ENCODE measurements at places on chromosomes 11 and 22.

GRCh38 chr11:11842421-11843008 is 743 bp downstream of the USP47 start:
- DNase-seq: peak; percentile 59

DNA sequence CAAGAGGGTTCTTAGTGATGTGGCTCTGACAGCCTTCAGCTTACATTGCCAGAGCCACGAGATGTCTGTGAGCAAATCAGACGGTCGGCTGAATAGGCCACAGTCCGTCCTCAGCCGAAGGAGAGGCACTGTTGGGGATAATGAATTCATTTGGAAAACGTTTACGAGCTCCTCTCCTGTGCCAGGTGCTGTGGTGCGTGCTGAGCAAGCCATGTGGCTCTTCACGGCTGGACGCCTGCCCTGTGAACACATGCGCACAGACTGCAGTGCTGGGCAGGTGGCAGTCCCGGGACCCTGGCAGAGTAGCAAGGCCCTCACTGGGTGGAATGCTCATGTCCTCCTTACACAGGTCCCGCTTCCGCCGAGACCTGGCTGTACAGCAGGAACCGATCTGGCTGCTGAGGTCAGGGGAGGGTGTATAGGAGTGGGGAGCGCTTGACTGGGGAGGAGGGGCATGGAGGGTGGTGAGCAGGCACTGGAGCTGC is 6.8 kb downstream of the TBC1D22A start:
- DNase-seq: peak; percentile 22

- no peak for DNase-seq
Measured at GRCh38 chr11:123507043-123507442, 77.0 kb downstream of the GRAMD1B start.

GRCh38 chr22:35410663-35411034 is 10.7 kb downstream of the MCM5 start:
- no peak for DNase-seq

DNA sequence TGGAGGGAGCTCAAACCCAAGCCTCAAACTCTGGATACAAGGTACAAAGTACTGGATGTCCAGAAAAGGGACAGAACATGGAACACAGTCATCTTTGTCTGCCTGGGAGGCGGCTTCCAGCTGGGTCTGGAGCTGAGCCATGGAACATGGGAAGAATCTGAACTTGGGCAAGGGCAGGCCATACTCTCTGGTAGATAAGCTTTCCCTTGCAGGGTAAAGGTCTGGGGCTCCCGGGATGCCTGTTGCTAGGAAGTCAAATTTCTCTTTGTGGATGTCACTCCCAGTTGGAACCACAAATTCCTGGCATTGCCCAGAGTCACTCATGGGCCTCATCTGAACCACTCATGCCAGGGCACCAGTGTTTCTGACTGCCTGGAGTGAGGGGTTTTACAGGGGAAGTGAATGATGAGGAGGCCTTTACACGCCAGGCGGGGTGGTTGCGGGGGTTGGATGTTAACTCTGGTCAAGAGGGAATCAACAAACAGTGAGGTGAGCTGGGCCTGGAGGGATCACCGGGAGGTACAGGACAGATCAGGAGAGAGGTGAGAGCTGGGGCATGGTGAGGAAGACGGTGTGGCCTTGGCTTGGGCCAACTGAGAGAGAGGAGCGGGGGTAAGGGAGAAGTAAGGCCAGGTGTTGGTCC is 5.7 kb downstream of the FTH1 start:
- DNase-seq: peak; percentile 87

DNA sequence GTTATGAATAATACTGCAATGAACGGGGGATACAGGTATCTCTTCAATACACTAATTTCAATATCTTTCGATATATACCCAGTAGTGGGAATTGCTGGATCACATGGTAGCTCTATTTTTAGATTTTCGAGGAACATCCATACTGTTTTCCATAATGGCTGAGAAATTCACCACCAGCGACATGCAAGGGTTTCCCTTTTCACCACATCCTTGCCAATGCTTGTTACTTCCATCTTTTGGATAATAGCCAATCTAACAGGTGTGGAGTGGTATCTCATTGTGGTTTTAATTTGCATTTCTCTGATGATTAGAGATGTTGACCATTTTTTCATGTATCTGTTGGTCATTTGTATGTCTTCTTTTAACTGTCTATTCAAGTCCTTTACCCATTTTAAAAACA is 5.9 kb downstream of the IL10RA start:
- no peak for DNase-seq

GRCh38 chr11:45658292-45658991 is 7.0 kb downstream of the CHST1 start:
- DNase-seq: peak; percentile 49

- DNase-seq: no peak
Measured at GRCh38 chr11:11697796-11698195, 76.0 kb upstream of the GALNT18 start.

GRCh38 chr11:1741741-1742140 is 8.7 kb downstream of the IFITM10 start:
- no peak for DNase-seq

GRCh38 chr22:39316440-39317083 is 2.9 kb downstream of the RPL3 start:
- DNase-seq: peak; percentile 78

- peak; percentile 21 for DNase-seq
Measured at GRCh38 chr22:50206599-50206998, 5.8 kb downstream of the SELENOO start.

DNA sequence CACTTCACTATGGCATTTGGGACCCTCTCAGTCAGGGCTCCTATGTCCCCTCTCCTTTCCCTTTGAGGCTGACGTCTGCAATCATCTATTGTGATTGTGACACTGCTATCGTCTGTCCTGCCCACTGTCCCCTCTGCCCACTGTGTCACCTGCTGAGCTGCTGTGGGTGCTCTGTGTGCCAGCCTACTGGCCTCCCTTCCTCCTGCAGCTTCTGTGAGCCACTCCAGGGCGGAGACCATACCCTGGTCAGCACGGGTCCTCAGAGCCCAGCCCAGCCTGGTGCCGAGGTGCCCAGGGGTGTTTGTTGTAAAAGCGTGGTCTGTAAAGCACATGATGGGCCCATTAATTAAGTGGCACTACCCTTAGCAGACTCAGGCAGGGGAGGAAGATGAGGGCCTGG is 29.4 kb downstream of the MPPED1 start:
- DNase-seq: no peak

DNA sequence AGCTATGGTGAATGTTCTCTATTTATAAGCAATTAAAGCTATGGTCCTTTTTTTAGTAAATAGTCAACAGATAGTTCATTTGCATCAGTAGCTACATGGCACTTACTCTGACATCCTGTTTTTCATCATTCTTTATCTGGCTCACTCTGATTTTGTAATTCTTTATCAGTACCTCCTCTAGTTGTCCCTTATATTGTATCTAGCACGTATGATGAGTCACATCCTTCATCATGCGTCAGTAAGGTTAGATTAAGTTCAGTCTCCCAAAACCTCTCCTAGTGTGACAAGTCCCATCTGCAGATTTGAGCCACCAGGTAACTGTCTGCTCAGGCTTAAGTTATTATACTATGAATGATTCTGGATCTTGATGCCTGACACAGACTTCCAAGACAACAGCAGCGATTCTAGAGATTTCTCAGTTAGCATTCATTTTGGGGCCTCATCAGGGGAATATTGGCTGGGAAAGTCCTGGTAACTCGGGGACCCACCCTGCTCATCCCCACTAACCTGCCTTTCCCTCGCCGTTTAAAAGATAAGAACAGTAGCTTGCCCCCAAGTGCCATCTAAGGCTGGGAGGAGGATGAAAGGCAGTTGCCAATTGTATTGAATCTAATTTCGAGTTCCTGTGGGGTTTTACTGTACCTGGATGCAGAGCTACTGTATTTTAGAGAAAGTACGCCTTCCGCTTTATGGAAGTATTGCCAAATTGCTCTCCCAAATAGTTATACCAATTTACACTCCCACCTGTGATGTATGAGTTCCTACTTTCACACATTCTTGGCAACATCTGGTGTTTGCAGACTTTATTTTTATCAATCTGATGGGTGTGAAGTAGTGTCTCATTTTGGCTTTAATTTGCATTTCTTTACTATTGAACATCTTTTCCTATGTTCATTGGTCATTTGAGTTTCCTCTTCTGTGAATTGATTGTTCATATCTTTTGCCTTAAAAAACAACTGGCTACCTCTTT is 55.9 kb downstream of the ZC3H12C start:
- DNase-seq: no peak

GRCh38 chr11:44596525-44597276 is 31.2 kb downstream of the CD82 start:
- DNase-seq: no peak

DNA sequence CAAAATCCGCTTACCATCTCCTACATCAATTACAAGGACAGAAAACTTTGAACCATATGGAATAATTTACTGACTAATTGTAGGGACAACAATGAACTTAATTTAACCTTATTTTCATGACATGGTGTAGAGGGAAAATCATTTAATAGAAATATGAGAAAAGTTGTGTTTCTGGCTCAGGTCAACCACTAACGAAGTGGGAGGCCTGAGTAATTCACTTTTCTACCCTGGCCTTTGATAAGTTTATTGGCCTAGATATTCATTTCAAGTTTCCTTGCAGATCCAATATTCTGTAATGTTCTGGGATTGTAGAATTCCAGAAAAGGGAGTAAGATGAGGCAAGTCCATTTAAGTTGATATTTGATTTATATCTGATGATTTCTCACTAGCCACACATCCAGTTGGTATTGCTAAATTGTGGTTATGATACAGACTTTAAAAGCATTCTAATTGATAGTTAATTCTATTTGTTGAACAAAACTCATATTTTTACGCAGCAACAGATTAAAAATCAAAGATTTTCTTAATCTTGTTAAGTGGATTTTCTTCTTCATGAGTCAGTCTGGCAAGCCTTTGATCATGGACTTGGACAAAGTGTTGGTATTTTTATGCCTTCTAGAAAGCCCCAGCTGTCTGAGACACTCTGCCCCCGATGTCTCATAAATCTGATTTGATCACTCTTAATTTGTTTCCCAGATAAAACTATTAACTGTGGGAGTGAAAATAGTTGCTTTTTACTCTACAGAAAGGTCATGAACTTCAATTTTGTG is 336.5 kb downstream of the TMEM135 start:
- no peak for DNase-seq

DNA sequence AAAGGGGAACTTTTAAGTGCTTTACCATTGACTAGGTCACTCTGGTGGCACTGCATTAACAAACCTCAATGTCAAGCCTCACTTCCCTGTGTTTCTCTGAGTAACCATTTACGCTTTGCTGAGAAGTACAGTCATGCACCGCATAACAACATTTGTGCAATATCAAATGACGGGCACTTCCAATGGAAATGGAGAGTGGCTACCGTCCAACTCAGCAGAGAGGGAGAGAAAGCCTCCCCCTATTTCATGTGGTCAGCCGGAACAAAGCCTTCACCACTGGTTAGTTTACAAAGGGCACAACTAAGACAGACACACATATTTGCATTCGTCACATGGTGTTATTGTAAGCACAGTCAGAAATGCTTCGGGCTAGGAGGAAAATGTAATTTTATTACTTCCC is 117.3 kb downstream of the RASSF10 start:
- no peak for DNase-seq

DNA sequence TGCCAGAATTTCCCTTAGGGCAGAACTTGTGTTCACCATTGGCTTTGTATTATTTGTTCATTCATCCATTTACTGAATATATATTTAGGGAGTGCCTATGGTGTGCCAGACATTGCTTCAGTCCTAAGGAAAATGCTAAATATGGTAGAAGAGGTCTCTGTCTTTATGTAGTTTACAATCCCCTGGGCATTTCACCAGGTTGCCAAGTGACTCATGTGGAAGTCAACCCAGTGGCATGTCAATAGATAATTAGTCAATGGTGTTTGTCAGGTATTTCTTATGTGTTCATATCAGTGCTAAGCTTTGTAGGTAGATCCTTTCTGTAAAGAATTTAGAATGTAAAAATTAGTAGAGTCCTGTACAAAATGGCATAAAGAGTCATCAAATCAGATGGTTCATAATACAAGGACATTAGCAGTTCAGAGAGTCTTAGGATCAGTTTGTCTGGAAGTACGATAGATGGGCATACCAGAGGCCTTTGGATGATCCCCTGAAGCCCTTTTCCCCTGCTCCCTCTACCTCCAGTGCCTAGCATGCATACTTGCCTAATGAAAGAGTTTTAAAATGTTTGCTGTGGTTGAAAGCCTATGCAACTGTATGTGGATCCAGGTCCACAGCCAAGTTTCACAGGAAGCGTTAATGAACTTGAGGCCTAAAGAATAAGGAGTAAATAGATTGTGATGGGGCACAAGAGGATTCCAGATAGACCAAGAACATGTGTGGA is 58.5 kb upstream of the SESN3 start:
- no peak for DNase-seq

DNA sequence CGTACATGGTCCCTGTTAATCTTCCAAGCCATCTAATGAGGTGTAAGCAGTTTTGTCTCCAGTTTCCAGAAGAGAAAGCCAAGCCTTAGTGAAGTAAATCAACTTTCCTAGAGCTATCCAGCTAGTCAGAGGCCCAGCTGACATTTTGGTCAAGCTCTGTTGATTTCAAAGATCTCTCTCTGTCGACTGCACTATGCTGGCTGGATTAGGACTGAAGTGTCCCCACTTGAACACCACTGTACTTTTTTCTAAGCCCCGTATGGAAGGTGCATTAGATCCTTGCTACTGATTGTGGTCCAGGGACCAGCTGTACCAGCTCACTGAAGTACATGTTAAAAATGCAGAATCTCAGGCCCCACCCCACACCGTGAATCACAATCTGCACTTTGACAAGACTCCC is 176.5 kb upstream of the NAV2 start:
- no peak for DNase-seq

DNA sequence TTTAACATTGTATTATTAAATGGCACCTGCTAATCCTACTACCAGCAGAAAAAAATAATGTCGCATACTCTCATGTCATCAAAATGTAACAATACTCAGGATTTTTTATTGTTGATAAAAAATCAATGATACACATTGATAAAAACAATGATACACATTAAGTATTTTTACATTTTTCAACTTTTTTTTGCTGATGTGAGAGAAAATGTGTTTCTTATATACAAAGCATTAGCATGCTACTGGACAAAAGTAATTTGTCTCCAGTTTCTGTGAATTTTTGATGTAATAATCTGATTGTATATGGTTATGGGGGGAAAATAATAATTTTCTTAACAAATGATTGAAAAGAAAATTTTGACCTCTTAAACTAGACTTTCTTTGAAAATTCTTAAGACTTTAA is 1256.6 kb upstream of the CNTN5 start:
- no peak for DNase-seq

DNA sequence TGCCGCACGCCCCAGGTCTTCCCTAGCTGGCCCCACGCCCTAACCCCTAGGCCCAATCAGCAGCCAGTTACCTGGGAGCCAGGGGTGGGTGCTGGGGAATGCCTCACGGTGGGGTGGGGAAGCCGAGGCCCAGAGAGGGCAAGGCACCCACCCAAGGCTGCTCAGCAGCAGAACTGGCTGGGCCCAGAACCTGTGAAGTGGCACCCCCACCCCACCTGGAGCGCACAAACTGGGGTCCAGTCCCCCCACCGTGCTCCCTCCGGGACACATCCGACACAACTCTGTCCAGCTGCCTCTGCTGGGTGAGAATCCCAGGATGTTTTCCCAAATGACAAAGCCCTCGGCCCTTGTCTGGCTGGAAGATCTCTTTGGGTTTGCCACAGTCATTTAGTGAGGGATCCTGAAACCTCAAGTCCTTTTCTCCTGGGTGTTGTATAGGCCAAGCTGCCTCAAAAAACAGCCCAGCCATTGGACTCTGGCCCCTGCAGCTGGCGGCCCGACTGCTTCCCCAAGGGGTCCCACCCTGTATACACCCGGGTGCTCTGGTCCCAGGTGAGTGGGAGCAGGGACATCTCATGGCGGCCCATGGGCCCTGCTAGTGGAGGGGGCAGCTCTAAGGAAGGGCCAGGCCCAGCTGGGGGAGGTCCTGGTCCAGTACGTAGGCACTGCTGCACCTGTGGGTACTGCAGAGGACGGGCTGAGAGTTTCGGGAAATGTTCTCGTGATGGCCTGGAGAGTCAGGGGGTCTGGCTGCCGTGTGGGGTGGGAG is 20.9 kb downstream of the TSSC4 start:
- DNase-seq: no peak

Measured in midbrain (tissue), 1 donor.